ENCODE measurements at places on chromosomes 5 and 9.

DNA sequence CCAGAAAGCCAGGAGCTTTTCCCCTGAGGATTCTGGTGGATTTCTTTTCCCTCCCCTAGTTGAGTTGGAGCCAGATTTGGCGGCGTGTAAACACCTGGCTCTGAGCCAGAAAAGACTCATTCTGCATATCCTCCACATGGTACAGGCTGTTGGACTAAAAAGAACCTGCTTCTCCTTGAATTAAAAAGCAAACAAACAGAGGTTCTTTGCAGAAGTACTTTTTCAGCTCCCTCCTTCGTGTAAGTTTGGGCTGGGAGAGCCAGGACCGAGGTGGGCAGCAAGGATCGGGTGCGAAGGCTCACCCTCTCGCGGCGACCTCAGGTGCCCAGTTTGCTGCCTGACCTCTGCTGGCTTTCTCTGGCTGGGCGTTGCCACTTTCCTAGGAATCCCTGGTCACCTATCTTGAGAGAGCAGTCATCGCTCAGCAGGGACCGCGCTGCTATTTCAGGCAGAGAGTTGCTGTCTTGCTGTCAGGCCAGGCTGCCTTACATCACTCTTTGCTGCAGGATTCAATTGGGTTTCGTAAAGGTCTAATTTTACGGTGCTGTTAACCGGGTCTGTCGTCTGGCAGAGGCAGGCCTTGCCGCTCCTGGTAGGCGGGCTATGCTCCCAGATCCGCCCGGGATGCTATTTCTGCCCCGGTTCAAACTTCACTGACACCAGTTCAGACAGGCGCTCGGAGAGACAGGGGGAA lies 3.2 kb downstream of the PAPPA start:
- DNase-seq: peak; percentile 77

GRCh38 chr5:39214912-39215709 lies 4.3 kb downstream of the FYB1 start:
- no peak for DNase-seq

DNA sequence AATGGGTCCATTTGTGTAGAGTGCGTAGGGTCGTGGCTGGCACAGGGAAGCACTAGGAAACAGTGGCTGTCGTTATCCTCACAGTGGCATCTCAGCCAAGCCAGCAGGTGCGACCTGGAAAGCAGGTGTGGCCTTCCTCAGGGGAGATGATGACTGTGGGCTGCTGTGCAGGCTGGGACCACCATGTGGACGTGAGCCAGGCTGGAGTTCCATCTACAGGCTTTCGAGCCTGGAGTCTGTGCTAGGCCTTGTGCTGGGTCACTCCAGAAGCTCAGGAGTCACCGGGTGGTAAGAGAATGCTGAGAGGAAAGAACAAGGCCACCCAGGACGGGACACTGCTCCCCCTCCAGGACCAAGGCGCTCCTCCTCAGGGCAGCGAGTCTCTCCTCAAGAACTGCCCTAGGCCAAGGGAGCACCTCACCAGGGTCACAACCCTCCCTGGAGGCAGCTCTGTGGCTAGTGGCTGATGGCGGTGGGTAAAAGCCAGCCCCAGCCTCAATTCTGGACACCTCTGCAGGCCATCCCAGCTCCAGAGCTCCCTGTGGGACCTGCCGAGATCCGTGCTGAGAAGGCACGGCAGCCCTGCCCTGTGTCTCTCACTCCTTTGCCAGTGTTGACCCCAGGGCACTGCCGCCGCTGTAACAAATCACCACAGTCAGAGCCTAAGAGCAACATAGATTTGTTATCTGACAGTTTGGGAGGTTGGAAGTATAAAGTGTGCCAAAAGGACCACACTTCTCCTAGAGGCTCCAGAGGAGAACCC lies 36.0 kb downstream of the WHRN start:
- DNase-seq: no peak

GRCh38 chr9:134487066-134487710 lies 154.4 kb upstream of the COL5A1 start:
- DNase-seq: no peak

DNA sequence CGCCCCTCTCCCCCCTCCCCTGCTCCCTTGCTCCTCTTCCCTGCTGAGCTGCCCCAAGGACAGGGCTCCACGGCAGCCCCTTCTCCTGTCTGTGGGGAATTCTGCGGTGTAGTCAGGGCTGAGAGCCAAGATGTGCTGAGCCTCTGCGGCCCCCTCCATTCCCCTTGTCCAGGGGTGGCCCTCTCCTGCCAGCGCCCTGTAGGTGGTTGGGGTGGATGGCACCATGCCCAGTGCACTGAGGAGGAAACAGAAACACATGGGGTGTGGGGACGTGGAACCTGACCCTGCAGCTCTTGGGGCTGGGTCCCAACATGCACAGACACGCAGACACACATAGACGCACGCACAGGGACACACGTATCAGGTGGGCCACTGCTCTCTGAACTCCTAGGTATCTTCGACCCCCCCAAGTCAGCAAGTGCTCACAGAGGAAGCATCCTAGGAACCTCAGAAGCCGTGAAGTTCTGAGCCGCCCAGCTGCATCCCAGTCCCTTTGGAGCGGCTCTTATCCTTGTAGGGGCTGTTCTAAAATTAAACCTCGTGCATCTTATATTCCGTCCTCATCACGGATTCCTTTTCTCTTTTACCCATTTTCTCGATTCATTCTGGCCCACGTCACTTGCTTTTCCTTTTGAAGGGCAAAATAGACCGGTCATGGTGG lies 64.8 kb downstream of the HMCN2 start:
- DNase-seq: no peak

GRCh38 chr5:176725521-176726280 lies 78.4 kb downstream of the TSPAN17 start:
- DNase-seq: peak; percentile 23

- DNase-seq: no peak
Observed at GRCh38 chr5:98846520-98846919, 73.1 kb downstream of the RGMB start.

- DNase-seq: no peak
Observed at GRCh38 chr5:140420226-140420570, 18.6 kb downstream of the ANKHD1 start.

- DNase-seq: no peak
Observed at GRCh38 chr5:40570408-40571129, 109.1 kb upstream of the PTGER4 start.

DNA sequence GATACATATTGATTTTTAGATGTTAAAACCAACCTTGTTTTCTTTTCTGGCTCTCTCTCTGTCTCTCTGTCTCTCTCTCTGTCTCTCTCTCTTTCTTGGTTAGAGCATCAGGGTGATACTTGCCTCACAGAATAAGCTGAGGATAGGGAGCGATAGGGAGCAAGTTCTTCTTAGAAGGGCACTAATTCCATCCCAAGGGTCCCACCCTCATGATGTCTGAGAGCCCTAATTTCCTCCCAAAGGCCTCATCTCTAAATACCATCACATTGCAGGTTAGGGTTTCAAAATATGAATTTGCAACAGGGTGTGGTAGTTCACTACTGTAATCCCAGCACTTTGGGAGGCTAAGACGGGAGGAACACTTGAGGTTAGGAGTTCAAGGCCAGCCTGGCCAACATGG lies 4.8 kb upstream of the KIF3A start:
- DNase-seq: no peak

- no peak for DNase-seq
Observed at GRCh38 chr9:115756736-115757135, 396.9 kb upstream of the PAPPA start.

- DNase-seq: no peak
Observed at GRCh38 chr5:78546276-78546996, 102.1 kb downstream of the LHFPL2 start.

GRCh38 chr9:11319538-11319937 lies 706.7 kb upstream of the PTPRD start:
- DNase-seq: peak; percentile 65

DNA sequence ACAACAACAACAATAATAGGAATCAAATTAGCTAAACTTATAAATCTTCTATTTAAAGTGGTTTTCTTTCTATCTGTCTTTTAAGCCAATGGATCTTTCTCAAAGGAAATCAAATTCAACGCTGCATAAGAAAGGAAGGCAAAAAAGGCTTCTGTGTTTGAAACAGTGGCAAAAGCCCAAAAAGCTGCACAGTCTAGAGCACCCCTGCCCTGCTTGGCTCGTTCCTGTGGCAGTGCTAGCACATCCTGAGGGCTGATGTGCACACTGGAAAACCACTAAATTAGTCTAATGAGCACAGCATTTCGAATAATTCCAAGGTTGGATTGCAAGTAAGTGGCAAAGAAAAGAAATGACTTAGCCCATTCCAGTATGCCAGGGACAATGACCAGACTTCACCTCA lies 80.7 kb downstream of the AP3B1 start:
- no peak for DNase-seq

DNA sequence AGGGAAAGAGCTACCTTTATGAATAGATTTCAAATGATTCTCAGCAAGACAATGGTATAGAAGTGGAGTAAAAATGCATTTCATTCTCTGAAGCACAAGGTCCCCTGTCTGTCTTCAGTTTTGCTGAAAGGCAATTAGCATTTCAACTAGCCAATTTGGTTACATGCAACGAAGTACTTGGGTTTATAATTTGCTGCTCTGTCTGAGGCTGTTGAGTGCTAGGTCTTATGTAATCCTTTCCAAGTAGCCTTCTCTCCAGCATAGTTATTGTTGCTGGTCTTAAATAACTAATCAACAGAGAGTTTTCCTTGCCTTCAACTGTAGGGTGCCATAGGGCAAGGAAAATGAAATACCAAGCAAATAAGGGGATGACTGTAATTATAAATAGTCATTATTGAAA lies 4.5 kb downstream of the ADGRV1 start:
- no peak for DNase-seq

DNA sequence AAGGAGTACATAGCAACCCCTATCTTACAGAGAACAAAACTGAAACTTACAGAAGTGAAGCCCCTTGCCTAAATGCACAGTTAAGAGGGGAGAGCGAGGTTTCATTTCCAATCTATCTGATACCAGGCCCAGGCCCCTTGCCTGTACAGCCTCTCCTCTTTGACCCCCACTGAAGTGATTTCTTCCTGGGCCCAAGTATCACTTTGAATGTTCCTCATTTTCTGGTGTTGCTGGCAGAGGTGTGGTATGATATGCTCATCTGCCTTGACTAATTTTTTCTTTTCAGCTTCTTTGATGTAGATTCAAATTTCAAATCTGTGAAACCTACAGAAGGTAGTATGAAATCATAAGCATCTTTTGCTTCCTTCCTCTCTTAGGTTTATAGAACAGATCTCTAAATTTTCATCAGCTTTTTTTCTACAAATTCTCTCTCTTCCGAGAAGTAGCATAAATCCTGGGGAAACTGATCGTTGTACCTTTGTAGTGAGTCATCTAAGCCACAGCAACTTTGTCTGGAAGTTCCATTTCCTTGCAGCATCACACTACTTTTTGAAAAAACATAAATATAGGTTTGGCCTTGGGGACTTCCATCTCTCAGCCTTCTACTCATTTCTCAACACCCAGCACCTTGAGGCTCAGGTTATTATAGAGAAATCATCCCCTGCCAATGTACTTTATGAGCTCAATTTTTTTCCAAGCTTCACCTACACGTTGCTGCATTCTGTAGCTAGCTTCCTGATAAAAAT lies 402.4 kb upstream of the PTGER4 start:
- DNase-seq: no peak

- no peak for DNase-seq
Observed at GRCh38 chr5:155211764-155212163, 198.2 kb downstream of the KIF4B start.

DNA sequence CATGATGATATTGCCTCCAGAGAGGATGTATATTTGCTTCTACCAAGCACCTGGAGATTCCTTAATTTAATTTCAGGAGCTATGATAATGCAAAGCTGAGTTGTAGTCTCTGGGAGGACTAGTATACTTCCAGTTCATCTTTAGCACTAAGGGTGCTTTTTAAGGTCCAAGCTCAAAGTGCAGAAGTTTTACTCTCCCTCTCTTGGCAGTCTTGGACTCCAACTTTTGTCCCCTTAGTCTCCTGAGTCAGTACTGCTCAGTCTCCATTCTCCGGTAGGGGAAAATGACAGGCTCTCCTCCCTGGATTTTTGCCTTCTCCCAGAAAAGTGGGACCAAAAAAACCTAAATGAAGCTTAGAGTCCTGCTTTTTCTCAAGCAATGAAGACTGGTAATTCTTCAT lies 8.3 kb downstream of the SMIM3 start:
- DNase-seq: no peak

DNA sequence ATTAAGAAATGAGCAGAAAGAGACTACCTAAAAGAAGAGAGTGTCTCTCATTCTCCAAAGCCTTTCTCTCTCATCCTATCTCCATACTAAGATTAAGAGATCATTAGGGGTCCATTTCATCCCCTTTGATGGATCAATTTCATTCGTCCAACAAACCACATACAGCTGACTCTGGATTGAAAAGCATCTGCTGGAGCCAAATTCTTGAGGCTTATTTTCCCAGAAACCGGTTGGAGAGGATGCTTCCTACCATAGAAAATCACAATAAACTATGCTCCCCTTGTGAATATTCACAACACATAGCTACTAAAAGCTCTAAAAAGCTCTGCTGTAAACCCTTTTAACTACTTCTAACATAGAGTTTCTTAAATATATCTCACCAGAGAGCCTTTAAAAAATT lies 755.0 kb upstream of the ZNF608 start:
- no peak for DNase-seq

DNA sequence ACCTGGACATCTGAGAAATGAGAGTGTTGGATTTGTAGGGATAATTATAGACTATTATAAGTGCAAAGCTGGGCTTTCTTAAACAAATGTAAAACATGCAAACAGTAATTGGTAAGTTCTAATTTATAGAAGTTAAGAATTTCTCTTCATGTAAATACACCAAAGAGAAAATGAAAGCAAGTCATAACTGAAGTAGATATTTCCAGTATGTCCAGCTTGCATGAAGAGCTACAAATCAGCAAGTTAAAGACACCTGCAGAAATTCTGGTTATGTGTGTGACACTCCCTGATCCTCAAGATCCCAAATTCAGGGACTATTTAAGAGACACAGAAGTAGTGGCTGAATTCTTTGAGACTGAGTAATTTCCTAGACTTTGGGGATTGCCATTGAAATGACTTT lies 308.9 kb downstream of the TLE4 start:
- DNase-seq: no peak

- no peak for DNase-seq
Observed at GRCh38 chr9:19967888-19968459, 179.1 kb upstream of the SLC24A2 start.

DNA sequence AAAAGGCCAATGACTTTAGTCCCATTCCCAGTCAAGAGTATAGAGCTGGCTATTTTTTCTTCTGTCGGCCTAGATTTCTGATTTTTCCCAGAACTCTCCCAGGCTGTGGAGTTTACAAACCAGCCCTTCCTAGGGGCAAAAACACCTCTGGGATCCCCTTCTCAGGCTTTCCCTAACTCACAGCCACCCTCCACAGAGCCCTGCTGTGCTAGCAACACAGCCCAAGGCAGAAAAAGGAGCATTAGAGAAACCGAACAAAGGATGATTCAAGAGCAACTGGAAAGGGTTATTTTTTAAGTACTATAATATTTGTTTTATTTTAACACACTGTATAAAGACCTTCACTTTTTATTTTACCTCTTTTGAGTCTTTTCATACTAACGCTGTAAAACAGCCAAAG lies 234.8 kb downstream of the GLIS3 start:
- no peak for DNase-seq

DNA sequence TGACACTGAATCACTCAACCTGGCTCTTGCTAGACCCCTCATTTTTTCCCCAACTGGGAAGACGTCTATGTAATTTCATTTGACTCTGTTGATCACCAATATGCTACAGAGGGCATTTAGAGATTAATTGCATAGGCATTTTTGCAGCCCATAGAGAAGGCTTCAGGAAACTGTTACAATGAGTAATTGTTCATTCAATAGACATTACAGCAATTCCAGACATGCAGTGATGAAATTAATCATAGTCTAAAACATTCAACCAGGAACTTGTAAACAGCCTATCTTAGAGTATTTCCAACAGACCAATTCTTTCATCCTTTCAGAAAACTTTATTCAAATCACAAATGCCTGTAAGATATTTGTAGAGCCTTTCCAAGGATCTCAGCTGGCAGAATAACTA lies 122.3 kb downstream of the MARCHF11 start:
- DNase-seq: no peak

All from hepatocyte (in vitro differentiated cells).